Fibroblast of skin of right quadriceps (primary cell): ENCODE measurements at places on chromosomes 13 and 19.

- DNase-seq: no peak
Observed at GRCh38 chr13:111541752-111542529, 221.5 kb downstream of the TEX29 start.

DNA sequence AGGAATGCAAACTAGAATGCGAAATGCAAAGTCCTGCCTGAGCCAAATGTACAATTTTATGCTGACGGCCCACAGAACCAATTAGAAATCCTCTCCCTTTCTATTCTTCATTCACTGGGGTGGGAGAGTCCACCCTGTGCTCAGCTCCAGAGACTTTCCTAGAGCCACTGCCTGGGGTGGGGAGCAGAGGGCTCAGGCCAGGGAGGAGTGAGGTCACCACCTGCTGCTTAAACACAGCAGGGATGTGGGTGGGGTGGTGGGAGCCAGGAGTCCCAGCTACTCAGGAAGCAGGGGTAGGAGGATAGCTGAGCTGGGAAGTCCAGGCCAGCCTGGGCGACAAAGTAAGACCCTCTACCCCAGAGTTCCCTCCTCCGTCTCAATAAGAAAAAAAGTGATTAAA is 26.9 kb upstream of the ZNF83 start:
- no peak for DNase-seq

DNA sequence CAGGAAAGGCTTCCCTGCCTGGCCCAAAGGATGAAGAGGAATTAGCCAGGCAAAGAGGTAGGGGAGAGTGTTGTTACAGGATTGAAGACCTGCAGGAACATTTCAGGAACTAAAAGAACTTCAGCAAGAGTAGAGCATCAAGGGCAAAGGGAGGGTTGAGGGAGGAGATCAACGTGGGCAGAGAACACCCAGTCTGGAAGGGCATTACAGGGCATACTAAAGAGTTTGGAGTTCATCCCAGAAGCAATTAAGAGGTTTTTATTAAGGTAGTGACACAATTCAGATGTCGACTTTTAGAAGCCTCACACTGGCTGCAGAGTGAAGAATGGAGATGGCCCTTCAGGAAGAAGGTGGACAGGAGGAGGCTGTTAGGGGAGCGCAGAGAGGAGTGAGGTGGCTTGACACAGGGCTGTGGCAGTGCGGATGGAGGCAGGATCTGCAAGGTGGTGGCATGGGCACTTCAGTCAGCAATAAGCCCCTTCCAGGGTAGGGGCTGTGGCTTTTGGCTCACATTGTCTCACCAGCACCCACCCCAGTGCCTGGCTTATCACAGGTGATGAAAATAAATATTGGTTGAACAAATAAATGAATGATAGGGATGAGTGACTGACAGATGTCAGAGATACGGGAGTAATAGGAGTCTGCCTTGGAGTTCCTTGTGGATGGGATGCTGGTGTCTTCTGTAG is 24.9 kb downstream of the TEX26 start:
- DNase-seq: no peak

DNA sequence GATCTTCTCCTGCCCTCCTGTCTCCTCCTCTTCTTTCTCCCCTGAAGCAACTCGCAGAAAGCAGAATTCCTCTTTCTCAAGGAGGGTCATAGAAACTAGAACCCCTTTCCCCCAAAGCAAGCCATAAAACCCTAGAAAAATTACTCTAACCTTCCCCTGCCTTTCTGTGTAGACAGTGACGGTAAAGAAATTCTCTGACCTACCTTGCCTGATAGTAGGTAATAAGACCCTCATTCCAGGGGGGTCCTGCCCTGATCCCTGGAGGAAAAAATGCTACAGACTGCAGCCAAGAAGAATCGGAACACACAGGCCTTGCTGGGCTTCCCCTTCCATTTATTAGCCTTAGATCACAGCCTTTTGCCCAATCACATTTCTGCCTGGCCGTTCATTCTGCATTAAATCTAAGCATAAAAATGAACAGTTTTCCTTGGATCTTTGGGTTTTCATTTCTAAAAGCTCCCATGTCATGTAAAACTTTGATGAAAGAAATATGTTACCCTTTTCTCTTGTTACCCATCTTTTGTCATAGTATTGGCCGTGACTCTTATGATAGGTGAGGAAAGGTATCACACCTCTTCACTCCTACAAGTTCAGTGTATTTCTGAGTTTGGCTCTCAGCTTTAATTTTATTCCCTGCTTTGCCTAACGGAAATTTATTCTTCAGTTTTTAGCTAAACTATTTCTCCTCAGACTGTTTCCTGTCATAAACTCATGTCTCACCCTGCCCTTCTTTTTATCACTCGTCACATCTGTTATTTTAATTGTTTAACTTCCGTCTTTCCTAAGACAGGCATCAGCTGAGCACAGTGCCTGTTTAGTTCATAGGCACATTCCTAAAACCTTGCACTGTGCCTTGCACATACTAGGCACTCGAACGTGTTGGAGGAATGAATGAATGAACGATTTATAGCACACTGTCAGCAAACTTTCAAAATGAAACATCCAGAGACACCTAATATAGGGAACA is 20.4 kb upstream of the CPB2 start:
- DNase-seq: peak; percentile 26

DNA sequence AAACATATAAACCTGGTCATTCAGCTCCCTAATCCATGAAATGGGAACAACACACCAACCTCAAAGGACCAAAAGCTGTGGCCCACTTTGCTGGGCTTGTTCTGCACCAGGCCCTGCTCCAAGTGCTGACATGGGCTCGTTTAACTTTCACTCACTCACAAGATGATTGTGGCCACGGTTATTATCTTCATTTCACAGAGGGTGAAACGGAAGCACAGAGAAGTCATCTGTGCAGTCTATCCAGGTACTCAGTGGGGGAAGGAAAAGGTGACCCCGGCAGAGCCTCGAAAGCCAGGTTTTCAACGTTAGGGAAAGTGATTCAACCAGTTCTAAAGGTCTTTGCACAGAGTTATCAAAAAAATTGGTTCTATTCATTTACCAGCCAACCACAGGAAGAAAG is 68.0 kb downstream of the CRYL1 start:
- DNase-seq: no peak

- DNase-seq: no peak
Observed at GRCh38 chr13:113155201-113155600, 3.2 kb upstream of the PROZ start.

GRCh38 chr13:79485014-79485811 is 4.3 kb downstream of the NDFIP2 start:
- peak; percentile 96 for DNase-seq

DNA sequence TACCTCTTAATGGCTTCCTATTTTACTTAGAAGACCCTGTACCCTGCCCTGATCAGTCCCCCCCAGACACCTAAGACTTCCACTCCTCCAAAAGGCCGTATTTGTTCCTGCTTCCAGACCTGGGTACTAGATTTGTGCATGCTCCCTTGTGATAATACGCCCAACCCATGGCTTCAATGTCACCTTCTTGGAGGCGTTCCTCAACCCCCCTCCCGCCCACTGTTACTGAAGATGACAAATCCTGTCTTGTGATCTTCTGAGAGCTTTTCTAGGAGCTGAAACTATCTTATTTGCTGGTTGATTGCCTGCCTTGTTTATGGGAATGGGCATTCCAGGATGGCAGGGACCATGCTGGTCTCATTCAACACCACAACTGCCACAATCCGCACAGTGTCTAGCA is 9.4 kb downstream of the SLC25A23 start:
- DNase-seq: no peak

DNA sequence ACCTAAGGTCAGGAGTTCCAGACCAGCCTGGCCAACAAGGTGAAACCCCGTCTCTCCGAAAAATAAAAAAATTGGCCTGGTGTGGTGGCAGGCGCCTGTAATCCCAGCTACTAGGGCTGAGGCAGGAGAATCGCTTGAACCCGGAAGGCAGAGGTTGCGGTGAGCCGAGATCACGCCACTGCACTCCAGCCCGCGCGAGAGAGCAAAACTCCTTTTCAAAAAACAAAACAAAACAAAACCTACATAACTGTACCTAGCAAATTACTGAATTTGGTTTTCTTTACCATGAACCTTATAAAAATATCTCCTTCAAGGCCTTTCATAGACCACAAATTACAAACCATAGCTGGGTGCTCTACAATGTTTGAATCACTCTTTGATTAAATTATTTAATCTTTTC is 760 bp downstream of the ZNF91 start:
- peak; percentile 11 for DNase-seq

DNA sequence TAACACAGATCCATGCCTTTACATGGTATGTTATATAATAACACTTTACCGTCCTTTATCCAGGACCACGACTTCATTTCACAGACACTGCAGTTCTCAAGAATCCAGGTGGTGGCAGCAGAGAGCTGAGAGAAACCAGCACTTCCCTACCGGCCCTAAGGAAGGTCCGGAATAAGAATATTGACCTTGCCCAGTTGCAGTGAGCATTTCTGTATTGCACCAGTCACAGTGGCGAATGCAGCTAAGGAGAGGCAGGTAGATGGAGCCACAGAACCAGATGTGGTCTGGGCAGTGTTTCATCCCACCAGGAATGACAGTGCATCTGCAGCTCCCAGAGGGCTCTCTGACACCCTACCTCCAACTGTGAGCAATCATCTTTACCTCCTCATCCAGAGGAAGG is 44.6 kb downstream of the ZNF787 start:
- DNase-seq: peak; percentile 31

DNA sequence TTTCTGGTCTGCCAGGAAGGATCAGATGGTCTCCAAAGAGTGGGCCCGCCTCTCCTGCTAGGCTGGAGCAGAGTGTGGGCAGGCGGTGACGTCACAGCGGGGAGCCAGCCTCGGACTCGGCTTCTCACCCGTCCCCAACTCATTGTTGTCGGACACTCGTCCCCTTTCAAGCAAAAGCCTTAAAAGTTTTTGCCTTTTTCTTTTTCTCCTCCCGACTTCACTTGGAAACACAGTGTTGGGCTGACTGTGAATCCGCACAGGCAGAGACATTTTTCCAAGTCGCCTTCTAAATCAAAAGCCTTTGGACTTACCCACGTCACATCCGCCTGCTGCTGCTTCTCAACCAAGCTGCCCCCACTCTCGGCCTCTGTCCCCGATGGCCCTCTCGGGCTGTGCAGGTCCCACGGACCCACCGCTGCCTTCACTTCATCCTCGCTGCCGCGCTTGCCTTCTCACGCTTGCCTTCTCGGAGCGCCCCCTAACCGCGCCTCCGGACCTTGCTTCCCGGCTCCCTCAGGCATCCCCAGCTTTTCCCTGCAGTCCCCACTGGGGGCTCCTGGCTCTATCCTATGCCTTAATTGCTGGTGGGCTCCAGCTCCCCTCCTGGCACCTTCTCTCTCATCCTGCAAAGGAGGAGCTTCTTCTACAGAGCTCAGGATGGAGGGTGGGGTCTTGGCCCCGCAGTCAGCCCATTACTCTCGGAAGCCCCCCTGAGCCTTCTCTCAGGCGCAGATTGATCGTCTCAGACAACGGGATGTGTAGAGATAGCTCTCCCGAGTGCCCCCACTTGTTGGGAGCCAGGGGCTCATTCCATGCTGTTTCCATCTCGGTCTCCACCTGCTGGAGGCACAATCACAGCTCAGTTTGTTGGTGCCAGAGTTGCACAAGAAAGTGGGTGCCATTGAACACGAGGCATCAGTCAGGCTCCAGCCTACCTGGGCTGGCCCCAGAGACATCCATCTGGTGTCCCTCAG is 3.9 kb upstream of the ZNF135 start:
- no peak for DNase-seq

DNA sequence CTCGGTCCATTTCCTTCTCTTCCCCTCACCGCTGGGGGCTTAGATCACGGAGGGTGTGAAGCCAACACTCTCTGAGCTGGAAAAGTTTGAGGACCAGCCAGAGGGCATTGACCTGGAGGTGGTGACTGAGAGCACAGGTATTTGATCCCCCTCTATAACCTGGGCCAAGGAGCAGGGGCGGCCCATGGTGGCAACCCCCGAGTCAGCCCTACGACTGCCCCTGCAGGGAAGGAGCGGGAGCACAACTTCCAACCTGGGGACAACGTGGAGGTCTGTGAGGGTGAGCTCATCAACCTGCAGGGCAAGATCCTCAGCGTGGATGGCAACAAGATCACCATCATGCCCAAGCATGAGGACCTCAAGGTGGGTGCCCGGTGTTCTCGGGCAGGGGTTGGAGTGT is 11.6 kb upstream of the TIMM50 start:
- DNase-seq: no peak

- no peak for DNase-seq
Observed at GRCh38 chr13:44195245-44195644, 178.4 kb upstream of the SERP2 start.

DNA sequence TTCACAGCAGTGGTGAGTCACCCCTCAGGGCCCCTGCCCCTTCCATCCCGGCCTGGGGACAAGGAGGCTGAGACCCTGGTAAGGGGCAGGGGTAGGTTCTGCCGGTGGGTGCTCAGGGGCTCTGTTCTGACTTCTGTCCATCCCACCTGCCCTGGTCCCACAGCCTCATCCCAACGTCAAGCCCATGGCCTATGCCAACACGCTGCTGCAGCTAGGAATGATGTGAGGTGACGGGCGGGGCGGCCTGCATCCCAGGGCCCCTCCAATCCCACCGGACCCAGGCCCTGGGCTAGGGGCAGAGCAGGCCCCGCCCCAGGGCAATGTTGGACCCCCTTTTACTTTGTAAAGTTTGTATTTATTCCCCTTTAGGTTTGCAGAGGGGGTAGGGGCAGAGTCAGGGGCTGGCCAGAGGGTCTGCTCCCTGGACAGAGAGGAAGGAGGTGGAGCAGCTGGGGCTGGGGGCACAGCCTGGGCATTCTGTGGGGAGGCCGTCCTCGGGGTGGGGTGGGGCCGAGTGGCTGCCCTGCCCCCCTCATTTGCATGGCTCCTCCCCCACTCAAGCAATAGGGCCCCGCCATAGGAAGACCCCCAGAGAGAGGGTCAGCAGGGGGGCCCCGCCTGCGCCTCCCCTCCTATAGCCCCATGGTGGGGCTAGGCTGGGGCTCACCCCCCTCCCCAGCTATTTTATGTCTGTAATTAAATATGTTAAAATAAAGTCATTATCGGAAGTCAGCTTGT is 23.1 kb downstream of the CCDC8 start:
- no peak for DNase-seq

DNA sequence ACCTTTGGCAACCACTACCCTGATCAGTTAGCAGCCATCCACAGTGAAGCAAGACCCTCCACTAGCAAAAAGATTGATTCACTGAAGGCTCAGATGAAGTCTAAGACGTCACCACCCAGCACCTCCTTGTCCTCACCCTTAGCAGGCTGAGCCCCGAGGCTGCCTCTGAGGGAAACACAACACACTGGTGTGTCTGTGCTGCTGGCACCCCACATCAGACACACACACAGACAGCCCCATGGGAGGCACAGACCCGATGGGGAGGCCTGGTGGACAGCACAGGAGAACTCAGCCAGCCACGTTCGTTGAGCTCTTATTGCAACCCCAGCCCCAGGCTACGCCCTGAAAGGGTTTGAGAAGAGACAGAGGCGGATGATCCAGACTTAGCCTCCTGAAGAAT is 94.7 kb downstream of the ZDHHC20 start:
- no peak for DNase-seq

GRCh38 chr19:14003251-14004055 is 2.7 kb downstream of the RFX1 start:
- DNase-seq: no peak

- no peak for DNase-seq
Observed at GRCh38 chr13:85771856-85772255, 27.4 kb downstream of the SLITRK6 start.

DNA sequence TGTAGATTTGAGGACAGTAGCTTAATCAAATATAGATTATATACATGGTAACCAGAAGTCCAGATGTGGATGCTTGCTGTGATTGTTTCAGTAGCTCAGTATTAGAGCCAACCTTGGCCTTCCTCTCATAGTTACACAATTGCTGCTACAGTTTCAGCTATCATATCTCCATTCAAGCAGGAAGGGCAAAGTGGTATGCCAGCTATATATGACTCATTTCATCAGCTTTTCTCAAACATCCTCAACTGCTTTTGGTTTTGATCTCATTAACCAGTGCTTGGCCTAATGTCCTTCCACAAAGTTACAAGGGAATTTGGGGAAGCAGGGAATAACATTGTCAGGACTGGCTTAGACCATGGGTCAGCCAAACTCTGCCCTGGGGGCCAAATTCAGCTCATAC is 73.0 kb upstream of the MAB21L1 start:
- peak; percentile 58 for DNase-seq
